GM06990 (cell line): ENCODE measurements at places on chromosomes 11 and 22.

GRCh38 chr11:116414357-116414880, 358.4 kb downstream of the BUD13 start:
- DNase-seq, result no peak

DNA sequence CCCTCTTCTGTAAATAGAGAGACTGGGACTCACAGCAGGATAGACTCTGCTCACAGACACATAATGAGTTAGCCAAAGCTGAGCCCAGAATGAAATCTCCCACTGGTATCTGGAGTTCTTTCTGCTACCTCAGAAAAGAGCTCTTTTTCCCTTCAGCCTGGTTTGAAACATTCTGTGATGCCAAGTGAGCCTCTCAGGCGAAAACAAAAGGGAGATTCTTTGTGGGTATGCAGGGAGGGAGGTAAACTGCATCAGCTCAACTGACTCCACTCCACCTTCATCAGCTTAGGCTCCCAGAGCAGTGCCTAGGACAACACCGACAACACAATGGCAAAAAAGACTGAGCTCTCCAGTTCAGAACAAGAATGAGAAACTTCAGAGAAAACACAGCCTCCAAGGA, 55.1 kb upstream of the SCUBE2 start:
- DNase-seq, result no peak

DNA sequence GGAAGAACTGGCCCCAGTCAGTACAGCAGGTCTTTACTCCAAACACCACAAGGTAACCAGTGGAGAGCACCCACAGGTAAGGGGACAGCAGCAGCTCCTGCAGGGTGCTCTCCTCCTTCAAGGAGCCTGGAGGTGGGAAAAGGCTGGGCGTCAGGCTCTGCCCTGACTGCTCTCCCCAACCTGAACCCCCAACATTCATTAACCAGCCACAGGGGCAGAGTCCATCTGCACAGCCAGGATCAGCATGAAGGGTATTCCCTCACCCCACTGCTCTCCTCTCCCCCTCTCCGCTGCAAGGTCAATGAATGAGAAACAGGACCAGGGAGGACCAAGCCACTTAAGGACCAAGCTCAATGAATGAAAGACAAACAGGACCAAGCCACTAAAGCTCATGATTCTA, 3.7 kb downstream of the SLC37A4 start:
- DNase-seq, result no peak

GRCh38 chr22:38172832-38173640, 8.6 kb downstream of the PLA2G6 start:
- no peak for DNase-seq

GRCh38 chr22:26779108-26779507, 121.7 kb downstream of the MIAT start:
- no peak for DNase-seq

DNA sequence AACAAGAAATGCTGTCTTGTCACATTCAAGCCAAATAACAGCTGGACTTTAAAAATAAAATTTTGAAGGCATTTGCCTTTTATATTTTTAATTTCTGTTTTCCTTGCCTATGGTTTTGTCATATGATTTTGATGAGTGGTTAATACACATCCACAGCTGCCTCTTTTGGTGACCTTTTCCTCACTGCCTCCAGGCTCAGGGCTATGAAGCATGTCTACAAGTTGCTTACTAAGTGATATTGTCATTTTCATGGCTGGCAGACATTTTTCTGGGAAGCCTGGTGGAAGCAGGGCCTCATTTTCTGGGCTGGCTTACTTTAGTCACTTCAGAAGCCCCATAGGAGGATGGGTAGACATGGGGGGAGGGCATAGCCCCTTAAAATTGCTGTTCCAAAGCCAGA, 344.9 kb downstream of the SOX6 start:
- no peak for DNase-seq

DNA sequence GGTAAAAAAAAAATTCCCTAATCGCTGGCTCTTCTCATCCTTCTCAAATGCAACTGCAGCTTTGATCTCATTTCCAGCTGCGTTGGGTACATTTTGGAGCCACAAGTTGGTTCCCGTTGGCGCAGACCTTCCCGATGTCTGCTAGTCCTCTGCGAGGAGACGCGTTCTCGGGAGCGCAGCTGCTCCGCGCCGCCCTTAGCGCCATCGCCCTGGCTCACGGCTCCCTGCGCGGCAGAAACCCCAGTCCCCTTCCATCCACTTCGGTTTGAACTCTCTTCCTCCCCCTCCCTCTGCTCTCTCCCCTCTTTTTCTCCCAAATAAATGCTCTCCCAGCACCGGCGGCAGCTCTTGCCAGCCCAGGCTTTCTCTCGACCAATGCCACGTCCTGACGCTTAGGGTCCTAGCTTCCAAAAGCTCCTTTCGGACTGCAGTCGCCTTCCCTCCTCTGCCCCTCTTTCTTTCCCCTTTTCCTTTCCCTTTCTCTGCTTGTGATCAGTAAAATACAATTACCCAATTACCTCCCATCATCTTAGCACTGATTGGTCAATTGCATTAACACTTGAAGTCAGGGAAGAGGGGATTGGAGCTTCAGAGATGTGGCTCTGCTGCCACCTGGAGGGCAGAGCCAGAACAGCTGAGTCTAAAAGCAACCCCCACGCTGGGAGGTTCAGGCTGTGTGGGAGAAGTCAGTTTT, 1165.7 kb downstream of the LRRC4C start:
- no peak for DNase-seq

GRCh38 chr11:94649254-94649653, 82.1 kb downstream of the PIWIL4 start:
- DNase-seq, result no peak

- DNase-seq, result no peak
Measured at GRCh38 chr11:94623120-94623735, 56.1 kb downstream of the PIWIL4 start.

GRCh38 chr22:34308101-34308500, 387.8 kb upstream of the LARGE1 start:
- no peak for DNase-seq

- no peak for DNase-seq
Measured at GRCh38 chr11:112113539-112114457, 27.1 kb downstream of the SDHD start.

GRCh38 chr11:394034-394857, at the start of gene PKP3:
Gene PKP3, plus strand, starts transcription at chr11:394209. Its CDS starts 84 bp downstream, at chr11:394293.
- DNase-seq, result no peak

GRCh38 chr11:112380464-112380863, 119.8 kb upstream of the PLET1 start:
- DNase-seq, result no peak

DNA sequence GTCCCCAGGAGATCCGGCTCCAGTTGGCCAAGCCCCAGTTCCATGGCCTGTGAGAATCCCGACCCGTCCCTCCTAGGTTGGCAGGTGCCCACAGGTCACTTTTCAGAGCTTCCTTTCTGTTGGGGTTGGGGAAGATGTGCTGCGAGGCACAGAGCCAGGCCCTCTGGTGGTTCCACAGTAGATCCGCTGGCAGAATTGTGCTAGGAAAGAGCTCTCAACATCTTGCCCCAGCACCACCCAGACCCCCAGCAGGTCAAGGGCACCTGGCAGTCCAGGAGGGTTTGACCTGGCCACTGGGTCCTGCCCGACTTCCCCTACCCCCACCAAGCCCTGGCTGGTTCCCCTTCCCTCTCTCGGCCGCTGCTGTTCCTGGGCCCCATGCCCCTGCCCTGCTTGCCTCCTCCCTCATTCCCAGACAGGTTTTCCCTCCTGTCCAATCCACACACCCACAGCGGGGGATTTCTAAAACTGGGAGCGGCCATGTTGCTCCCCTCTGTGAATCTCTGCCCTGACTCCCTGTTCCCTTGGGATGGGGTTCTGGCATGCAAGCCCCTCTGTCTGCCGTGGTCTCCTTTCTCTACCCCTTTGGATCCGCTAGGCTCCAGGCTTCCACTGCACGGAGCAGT, 26.2 kb upstream of the GCAT start:
- no peak for DNase-seq

GRCh38 chr22:48700566-48701295, 1126.9 kb downstream of the BRD1 start:
- DNase-seq, result no peak

DNA sequence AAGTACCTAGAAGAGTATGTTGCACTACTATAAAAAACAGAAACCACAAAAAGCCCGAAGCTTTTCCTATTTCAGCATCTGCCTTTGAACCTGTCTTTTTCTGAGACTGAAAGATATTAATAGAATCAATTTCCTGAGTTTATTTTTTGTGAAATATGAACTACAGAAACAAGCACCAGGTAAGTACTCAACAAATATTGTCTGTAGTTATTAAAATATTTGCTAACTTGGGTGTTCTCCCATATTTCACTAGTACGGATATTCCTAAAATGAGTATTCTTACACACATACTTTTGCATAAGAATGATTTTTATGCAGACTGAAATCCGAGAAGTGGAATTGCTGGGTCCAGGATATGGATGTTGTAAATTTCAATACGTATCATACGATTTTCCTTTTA, 188.0 kb downstream of the OR4C45 start:
- no peak for DNase-seq

GRCh38 chr22:48957311-48957986, 870.2 kb downstream of the BRD1 start:
- DNase-seq, result no peak

- no peak for DNase-seq
Measured at GRCh38 chr11:64591257-64592233, 525 bp downstream of the SLC22A12 start.

DNA sequence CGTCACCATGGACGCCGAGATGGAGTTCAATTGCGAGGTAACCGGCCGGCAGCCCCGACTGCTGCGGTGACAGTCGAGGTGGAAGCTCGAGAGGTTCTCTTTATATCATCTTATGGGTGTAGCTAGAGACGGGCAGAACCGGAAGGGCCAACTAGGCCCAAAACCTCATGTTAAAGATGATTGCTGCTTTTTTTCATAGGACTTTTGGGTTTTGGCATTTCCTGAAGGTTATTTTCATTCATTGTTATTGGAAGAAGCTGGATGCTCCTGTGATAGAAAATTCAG, 585 bp downstream of the NF2 start:
- no peak for DNase-seq

DNA sequence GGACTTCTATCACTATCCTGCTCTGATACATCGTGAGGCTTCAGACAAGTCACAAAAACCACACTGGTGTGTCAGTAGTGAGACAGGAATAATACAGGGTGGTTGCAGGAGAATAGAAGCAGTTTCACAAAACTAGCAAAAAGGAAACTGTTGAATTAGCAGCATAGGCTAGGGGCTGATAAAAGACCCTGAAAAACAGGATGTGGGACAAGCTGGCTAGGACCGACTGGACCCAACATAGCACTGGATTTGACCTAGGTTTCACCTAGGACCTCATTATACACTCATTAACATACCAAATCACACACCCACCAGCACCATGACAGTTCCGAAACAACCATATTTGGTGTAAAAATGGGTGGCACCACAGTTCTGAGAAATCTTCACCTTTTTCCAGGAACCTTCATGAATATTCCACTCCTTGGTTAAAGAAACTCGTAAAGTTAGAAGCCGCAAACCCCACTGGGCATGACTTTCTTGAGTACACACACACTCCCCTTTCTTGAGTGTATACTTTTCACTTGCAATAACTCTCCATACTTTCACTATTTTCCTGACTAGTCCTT, 76.2 kb downstream of the SLC1A2 start:
- DNase-seq, result peak; percentile 50

- DNase-seq, result no peak
Measured at GRCh38 chr22:38267086-38267485, 5.7 kb downstream of the TMEM184B start.

GRCh38 chr11:36357831-36358230, 61.7 kb downstream of the PRR5L start:
- no peak for DNase-seq

- DNase-seq, result no peak
Measured at GRCh38 chr11:63608353-63609345, 5.6 kb downstream of the PLAAT3 start.

- peak; percentile 60 for DNase-seq
Measured at GRCh38 chr22:44329179-44329796, 16.5 kb upstream of the SHISAL1 start.

DNA sequence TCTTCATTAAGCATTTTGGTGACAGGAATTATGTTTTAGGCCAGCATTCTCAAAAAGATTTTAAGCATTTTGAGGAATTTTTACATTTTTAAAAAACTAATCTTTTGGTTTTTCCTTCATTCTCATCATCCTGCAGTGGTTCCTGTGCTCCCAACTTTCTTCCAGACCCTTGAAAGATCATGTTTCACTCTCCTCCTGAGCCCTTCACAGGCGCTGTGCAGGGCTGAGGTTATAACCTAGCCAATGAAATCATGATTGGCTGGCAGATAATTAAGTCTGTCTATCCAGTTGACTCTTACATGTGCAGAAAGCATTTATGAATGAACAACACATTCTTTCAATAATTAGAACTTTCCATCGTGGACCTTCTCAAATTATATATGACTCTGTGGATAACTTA, 226.3 kb downstream of the DDX10 start:
- no peak for DNase-seq

GRCh38 chr22:20573833-20574615, 66.6 kb downstream of the MED15 start:
- DNase-seq, result no peak

- DNase-seq, result no peak
Measured at GRCh38 chr11:126830216-126830806, 170.3 kb downstream of the KIRREL3 start.

DNA sequence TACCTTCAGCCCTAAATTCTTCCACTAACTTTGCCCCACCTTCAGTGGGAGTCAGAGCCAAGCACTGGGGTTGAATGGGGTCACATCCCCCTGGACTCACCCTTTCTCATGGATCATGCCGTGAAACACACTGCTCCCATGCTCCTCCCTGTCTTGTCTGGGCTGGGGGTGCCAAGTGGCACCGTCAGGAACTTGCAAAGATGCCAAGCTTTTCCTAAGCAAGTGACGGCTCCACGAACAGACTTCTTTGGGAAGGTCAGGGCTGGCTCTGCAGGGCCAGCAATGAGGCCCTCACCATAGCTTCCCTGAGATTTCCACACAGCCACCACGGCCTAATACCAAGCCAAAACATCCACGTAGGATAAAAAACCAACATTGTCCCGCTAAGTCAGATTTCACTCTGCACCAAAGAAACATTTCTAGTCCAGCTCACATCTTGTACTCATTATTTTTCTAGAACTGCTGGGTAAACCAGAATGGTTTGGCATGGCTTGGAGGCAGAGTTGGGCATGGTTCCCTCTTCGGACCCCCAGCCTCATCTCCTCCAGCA, 76.5 kb downstream of the NAT10 start:
- DNase-seq, result no peak
